Caki2 (cell line): ENCODE measurements at places on chromosomes 16 and 17. TPM values are rescaled to one million over a fixed set of nuclear protein-coding genes. Genes with fewer than 3 reads are reported as not detected.
A peak's percentile ranks its signal among the peaks of the same experiment; 100 is the strongest.

GRCh38 chr16:85476389-85476788 is 136.7 kb upstream of the GSE1 start:
- DNase-seq = no peak

DNA sequence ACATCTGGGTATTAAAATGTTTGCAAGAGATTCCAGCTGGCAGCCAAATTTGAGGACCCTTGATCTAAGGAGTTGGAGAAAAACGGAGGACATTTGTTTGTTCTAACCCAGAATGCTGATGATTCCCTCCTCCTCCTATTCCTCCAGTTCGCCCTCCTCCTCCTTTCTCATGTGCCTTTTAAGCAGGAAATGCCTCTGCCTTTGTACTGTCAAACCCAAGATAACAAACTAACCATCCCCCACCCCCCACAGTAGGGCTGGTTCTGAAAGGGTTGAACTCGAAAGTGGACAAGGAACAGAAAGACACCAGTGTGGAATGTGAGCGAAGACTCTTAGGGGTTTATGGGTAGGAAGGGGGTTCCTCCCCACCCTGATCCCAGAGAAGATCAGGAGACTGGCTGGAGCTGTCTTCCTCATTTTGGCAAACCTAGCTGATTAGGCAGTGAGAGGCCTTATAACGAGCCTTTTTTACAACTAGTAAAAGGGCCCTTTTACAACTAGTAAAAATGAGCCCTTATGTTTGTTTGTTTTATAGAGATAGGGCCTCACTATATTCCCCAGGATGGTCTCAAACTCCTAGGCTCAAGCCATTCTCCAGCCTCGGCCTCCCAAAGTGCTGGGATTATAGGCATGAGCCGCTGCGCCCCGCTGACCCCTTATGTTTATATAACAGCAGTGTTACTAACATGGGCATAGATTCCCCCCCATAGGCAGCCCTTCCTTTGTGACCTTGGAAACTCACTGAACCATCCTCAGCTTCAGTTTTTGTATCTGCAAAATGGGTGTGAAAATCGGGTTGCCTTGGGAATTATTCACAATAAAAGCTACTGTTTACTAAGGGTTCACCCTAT is 975 bp downstream of the CHD9 start:
- peak; percentile 45 for DNase-seq

GRCh38 chr17:29956225-29956624 is 14.8 kb downstream of the EFCAB5 start:
- no peak for DNase-seq

Gene LCAT
- total RNA-seq = 1.7 and 4.6 TPM in 2 replicates

DNA sequence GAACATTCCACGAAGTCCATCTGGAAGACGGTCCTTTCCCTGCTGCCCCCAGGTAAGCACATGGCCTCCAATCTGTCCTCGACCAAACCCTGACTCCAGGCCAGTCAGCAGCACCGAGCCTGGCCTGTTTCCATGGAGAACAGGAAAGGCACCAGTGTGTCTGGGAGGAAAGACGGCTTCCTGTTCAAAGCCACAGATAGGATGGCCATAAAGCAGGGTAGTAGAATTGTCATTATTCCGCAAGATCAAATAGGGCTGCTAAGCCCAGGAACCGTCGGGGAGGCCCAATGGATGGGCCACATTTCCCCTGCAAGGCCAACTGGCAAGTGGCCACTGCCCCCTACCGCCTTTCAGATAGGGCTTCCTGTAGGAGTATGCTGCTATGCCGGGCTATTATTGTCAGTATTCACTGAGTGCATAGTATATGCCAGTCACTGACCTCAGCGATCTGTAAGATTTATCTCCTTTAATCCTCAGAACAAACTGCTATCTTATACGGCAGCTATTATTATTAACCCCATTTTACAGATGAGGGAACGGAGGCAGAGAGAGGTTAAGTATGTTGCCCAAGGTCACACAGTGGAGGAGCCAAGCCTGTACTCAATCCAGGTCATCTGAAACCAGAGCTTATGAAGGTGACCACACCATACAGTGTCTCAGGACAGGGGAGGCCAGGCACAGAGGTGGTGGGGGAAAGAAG is 23.0 kb upstream of the PLCG2 start:
- no peak for DNase-seq

Gene TMEM114
- total RNA-seq = not detected in 2 replicates
